ENCODE measurements at places on chromosomes 16 and 17.

DNA sequence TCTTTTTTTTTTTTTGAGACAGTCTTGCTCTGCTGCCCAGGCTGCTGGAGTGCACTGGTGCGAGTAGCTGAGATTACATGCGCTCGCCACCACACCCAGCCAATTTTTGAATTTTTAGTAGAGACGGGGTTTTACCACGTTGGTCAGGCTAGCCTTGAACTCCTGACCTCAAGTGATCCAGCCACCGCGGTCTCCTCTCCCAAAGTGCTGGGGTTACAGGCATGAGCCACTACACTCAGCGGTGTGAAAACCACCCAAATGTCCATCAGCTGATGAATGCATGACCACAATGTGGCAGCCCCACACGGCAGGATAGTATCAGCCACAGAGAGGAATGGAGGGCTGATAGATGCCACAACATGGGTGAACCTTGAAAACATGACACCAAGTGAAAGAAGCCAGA, 2.1 kb downstream of the P2RX5 start:
- no peak for DNase-seq

DNA sequence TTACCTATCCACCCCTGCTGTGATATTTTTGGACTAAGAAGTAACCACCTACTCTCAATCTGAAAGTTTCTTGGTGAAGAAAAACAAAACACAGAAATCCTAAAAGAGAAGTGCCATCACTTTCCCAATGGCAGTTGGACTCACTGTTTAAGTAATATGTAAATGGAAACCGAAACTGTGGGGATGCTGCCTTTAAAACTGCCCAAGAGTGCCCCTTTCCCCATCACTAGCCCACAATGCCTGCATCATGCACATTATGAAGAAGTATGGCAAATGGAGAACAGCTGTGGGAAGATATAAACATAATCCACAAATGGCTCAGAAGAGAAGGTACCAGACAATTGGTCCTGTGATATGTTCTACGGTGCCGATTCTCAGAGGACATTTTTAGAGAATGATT, 33.5 kb upstream of the SLC6A2 start:
- DNase-seq = no peak

DNA sequence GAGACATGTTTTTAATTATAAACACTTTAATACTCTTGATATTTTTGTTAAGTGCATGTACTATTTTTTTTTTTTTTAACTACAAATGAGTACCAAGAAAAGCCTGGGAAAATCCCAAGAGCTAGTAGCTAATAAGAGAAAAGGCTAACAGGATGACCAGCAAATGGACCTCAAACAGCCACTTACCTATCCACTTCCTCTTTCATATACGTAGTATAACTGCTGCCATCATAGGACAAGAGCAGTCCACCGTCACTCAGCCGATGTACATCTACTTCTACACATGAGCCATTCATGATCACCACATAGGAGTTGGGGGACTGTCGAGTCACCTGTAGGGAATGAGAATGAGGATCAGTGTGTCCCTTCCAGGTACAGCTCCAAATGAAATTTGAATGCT, 128.0 kb upstream of the C17orf78 start:
- DNase-seq = no peak

DNA sequence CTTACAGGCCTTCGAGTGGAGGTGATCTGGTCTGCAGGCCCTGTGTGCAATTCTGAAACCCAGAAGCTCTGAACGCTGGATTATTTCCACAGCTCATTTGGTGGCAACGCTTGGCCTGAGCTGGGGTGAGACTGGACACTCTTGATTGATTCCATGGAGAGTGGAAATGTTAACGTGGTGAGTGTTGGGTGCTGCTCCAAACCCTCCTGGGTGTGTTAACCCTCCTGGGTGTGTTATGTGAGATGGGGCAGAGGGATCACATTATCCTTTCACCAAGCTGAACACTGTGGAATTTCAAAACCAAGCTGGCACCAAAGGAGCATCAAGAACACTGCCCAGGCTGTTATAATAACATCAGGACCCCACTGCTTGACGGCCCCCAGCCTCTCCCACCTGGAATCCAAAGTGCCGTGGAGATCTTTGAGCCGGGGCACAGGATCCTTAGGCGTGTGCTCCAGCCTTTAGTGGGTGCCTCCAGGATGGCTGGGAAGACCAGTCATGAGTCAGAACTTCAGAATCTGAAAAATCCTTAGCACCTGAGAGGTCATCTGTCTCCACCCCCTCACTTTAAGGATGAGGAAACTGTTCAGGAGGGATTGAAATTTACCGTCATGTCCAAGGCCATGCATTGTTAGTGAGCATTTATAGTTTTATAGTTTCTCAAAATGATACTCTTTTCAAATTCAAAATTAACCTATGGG, 75.0 kb downstream of the RPTOR start:
- DNase-seq = no peak

GRCh38 chr17:50257676-50258224, 16.5 kb upstream of the TMEM92 start:
- no peak for DNase-seq

GRCh38 chr17:50668025-50668837, 33.5 kb downstream of the ABCC3 start:
- no peak for DNase-seq

DNA sequence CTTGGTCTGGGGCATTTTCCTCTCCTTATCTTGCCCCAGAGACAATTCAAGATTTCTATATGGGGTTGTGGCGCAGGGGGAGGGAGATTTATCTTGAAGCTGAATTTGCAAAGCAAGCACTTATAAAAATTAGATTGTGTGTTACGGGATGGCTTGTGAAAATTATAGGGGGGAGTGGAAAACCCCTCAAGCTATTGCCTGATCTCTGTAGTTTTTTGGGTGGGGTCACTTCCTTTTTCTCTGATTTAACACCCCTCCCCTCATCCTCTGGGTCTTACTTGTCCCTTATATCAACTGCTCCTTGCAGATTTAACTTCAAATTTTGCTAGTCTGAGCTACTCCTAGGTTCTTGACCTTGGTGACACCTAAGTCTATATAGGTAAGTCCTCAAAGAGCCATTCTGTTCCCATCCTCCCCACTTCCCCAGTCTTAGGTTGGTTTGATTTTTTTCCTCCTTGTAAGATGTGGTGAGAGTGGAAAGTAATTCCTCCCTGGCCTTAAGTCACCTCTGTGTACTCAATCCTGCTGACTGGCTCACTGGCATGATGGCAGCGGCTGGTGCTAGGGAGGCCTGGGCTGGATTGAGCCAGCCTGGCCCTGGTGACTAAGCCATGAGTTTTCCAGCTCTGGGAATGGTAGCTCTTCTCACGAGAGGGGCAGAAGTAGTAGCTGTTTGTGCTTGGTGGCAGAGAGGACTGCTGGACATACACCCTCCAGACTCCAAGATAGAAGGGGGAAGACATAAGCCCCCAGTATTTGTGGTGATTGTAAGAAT, 2.3 kb downstream of the ARL4D start:
- DNase-seq = no peak

DNA sequence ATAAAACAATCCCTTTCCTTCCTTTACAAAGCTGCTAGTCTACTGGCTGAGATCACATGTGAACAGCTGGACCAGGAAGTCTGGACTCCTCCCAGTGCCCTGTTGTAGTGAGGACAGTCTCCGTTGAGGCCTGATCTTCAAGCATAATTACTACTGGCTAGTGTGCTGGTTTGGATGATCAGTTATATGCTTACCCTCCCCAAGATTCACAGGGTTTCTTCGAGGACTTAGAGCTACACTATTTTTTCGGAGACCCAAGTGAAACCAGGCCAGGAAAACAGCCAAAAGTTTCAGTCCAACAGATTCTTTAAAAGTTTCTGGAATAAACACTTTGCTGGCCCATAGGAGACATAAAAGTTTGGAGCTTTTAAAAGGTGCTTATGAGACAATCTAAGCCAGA, 194.9 kb upstream of the CDH11 start:
- DNase-seq = no peak

DNA sequence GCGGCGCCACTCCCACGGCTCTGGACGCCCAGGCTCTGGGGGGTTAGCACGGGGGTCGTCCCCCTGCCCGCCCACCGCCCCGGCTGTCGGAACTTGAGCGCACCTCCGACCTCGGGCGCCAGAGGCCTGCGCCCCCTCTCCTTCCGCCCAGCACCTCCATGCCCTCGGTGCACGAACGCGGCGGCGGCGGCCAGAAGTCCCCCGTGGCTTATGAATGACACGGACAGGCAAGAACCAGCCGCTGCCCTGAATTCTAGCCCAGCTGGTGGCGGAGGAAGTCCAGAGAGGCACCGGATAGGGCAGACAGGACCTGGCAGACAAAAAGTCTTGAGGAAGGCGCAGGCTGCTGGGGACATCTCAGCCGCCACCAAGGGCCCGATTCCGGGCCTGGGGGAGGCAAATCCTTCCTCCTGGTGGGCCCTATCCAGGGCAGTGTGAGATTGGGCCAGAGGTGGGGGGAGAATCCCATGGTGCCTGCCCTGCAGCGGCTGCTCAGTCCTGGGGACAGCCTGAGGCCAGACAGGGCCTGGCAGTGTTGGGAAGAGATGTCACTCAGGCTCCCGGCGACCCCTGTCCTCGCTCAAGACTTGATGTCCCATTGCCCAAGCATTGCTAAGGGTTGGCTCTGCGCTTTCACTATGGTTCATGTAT, 897 bp upstream of the CYGB start:
- DNase-seq = no peak

DNA sequence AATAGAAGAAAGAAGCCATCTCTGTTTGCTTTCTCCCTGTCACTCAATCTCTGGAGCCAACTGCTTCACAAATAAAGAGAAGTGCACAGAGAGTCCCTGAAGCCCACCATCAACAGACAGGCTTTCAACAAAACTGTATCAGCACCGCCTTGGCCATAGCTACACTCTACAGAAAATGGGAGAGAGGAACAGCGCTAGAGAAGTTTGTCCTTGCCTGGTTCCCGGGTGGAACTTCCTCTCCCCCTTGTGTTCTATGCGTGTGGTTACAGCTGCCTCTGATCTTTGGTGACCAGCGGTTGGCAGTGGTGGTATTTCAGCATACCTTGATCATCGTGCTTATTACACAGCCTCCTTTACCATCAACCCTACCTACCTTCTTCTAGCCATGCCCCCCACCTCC, 91.4 kb upstream of the CCL2 start:
- DNase-seq = no peak

- no peak for DNase-seq
These were observed 69.5 kb downstream of the HLF start for GRCh38 chr17:55334285-55334684.
